ENCODE measurements at places on chromosomes 11 and 22.

GRCh38 chr22:17101475-17102296 is 16.9 kb downstream of the IL17RA start:
- no peak for DNase-seq

DNA sequence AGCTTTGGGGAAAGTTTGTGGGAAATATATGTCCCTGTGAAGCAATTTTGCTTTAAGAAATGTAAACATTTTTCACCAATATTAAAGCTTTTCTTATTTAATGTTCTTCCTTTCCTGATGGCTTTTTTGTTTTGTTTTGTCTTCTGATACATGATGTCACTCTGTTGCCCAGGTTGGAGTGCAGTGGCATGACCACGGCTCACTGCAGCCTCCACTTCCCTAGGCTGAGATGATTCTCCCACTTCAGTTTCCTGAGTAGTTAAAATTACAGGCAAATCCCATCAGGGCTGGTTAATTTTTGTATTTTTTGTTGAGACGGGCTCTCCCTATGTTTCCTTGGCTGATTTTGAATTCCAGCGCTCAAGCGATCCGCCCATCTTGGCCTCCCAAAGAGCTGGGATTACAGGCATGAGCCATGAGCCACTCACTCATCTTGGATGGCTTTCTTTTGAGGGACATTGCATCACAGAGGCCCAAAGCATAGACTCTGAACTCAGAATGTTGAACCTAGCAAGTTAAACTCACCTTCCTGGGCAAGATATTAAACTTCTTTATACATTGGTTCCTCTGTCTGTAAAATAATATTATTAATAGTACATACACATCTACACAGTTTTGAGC is 651 bp upstream of the CARD16 start:
- DNase-seq: no peak

DNA sequence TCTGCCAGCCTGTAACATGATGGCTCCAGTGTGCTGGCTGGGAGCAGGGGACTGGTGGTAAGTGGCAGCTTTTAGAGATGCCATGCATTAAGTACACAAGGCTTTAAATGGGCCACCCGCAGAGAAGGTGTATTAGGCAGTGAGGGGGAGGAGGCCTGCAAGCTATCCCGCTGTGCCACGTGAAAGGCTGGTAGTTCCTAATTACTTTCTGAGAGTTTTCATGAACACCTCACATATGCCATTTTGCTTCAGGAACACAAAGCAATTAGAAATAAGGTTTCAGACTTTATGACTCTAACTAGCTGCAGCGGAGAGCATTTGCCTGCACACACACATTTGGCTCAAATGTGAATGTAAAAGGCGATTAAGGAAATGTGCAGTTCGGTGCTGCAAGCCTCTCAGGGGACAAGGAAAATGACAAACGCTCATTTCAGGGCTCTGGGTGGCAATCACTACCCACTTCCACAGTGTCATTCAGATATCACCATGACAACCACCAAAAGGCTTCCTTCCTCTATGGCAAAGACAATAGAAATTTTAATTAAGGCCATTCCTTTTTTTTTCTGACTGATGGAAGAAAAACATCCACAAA is 116.6 kb downstream of the PLEKHA7 start:
- no peak for DNase-seq

DNA sequence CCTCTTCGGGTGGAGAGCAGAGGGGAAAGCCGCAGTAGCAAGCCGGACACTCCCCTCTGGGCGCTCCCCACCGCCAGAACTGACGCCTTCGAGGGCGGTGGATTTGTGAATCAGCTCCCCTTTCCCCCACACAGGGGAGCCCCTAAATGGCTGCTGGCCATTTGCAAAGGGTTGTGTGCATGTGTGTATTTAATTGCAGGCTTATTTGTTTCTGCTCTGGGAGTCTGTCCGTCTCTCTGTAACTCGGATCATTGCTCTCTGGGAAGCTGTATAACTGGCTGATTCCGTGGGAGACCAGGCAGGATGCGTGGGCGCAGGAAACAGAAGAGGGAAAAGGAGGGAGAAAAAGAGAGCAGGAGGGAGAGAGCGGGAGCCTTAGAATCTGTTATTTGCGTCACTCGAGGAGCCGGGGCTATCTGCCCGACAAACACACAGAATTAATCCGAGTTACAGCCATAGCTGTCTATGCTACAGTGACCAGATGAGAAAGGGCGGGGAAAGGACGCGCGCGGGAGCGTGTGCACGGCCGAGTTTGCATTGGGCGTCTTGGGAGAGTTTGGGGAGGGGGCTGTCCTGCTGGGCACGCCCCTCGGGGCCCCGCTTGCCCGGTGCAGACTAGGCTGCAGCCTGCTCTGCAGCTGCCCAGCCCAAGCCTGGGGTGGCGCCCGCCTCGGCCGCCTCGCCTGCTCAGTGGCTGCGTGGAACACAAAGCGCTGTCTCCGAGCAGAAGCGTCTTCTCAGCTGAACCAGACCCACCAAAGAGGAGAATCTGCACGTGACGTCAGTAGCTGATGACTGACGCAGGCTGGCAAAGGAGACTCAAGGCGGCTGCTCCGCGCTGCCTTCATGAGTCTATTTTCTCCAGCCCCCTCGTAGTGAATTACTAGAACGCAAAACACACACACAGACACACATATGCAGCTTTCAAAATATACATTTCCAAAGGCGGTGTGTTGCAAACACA is 105.3 kb upstream of the HSD17B12 start:
- peak; percentile 7 for DNase-seq

DNA sequence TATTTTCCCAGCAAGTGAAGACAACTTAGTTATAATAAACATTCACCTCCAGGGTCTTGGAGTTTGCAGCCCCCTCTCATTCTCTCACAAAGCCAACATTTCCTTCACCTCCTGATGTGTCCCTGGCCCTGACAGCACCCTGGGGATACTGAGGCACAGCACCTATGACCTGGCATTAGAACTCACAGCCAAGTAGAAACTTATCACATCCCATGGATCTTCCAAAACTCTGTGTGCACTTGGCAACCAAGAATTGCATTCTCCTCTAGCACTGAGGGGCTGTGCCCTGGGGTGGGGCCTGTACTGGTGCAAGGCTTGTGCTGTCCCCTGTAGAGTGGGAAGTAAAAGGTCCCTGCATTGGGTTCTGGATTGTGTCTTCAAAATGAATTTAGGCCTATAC is 116.7 kb upstream of the IGLL5 start:
- DNase-seq: no peak

DNA sequence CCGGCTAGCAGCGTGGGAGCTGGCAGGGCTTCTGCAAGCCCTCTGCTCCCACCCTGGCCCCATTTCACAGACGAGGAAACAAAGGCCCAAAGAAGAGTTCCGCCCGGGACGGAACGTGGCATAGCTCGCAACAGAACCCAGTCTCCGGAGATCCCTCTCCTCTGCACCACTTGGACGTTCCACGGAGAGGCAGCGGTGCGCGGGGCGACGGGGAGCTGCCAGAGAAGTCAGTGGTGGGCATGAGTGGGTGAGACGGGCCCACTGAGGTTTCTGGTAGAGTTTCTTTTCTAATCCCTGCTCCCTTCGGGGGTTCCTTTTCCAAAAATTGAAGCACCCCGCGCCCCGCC is 554 bp upstream of the NECTIN1 start:
- DNase-seq: no peak

GRCh38 chr11:61567286-61568061 is 13.4 kb downstream of the SYT7 start:
- DNase-seq: peak; percentile 67

DNA sequence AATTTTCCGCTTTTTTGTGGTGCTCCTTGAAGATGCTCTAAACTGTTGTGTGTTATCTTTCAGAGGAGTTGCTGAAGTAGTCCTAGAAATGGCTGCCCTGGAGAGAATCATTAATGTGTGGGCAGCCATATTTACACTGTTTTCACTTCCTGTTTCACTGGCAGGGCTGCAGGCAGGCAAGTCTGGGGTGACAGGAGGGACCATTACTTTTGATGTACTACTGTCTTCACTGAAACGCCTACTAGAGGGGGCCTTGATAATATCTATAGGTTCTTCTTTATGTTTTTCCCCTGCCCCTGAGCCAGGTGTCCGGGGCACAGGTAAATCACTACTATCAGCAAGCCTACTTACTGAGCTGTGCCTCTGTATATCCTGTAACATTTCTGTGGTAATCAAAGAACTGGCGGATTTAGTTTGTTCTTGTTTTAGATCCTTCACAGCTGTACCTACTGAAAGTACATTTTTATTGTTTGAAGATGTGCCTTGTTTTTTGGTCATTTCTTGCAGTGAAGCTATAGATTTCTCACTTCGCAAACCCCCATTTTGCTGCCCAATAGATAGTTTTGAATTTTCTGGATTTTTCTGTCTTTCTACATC is 39.7 kb downstream of the ACAT1 start:
- no peak for DNase-seq

DNA sequence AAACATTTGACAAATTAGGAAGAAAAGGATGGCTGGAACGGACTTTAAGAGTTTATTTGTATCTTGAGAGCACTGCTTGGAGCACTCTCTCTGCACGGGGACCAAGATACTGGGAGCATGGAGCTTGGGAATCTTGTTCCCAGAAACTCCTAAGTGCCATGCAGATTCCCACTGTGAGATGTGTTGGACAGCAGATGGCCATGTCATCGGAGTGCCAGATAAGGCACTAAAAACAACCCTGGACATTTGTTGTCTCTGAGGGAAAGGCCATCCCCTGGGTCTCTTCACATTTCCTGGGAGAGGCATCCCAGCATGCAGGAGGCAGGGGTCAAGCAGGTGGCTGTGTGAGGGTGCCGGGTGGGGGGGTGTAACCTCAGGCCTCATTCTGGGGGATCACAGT is 2.9 kb downstream of the KIRREL3 start:
- no peak for DNase-seq
